ENCODE measurements at places on chromosomes 2 and 18.

DNA sequence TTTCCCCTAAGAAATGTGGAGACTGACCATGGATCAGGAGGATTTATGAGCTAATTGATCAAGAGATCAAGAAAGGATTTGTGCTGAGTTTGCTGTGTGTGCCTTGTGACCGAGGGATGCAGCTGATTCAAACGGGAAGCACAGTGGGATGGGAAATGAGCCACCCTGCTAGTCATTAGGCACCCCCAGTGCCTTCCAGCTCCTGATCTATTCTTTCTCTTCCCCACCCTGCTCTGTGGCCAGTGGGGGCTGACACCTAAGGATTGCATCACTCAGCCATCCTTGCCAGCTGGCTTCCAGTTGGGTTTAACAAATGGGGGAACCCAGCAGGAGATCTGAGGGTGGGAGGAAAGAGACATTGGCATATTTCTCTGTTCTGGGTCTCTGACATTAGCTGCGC is 132.2 kb upstream of the CXCR4 start:
- DNase-seq = no peak
- no peak overlapping the region for H3K27ac ChIP-seq
- H3K27me3 ChIP-seq = no peaks in the 10 kb centered on the region
- H3K36me3 ChIP-seq = no peaks in the 10 kb centered on the region

GRCh38 chr2:238727585-238728329 is 120.1 kb upstream of the TWIST2 start:
- no peaks in the 10 kb centered on the region for H3K27me3 ChIP-seq
- no peak overlapping the region for H3K4me3 ChIP-seq
- no peak for DNase-seq
- no peaks in the 10 kb centered on the region for H3K36me3 ChIP-seq

- no peak overlapping the region for H3K4me3 ChIP-seq
- no peaks in the 10 kb centered on the region for H3K36me3 ChIP-seq
- no peaks in the 10 kb centered on the region for H3K4me1 ChIP-seq
- no peak overlapping the region for H3K27ac ChIP-seq
- H3K27me3 ChIP-seq = no peaks in the 10 kb centered on the region
Measured at GRCh38 chr2:223247136-223247535, 195.1 kb downstream of the KCNE4 start.

- H3K4me3 ChIP-seq = no peak overlapping the region
- peaks cover 18% of the 10 kb centered on the region for H3K4me1 ChIP-seq
- H3K27me3 ChIP-seq = no peaks in the 10 kb centered on the region
- DNase-seq = no peak
- H3K27ac ChIP-seq = no peak overlapping the region
Measured at GRCh38 chr18:46283268-46283667, 179.1 kb downstream of the HAUS1 start.

GRCh38 chr2:105510761-105511528 is 112.1 kb upstream of the FHL2 start:
- no peak for DNase-seq
- peaks cover 4% of the 10 kb centered on the region for H3K4me1 ChIP-seq
- no peak overlapping the region for H3K4me3 ChIP-seq
- no peak overlapping the region for H3K27ac ChIP-seq
- no peaks in the 10 kb centered on the region for H3K27me3 ChIP-seq
- H3K36me3 ChIP-seq = no peaks in the 10 kb centered on the region

DNA sequence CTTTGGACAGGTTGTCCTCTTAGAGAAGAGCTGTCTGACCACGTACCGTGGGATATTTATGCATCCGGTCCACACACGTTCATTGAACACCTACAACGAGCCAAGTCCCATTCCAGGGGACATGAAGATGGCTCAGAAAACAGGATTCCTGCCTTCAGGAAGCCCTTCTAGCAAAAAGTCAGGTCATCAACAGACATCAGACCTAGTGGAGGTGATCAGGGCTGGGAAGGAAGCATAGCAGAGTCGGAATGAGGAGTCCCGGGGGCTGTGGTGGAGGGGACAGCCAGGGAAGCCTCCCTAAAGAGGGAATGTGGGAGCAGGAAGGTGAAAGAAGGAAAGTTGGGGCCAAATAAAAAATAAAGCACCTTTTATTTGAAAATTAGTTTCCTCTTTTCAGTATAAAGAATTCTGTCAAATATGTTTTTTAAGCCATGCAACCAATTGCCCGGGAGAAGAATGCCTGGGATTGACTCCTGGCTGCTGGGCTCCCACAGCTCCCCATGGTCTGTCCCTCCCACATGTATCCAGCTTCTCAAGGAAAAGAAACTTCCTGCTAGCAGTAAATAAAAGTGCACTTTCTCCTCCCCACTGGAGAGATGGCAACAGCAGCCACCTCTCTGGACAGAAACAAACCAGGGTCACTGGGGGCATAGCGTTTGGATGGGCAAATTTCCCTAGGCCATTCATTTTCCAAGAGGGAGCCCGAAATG is 144.8 kb downstream of the SMAD7 start:
- H3K4me1 ChIP-seq = no peaks in the 10 kb centered on the region
- H3K4me3 ChIP-seq = no peak overlapping the region
- no peak overlapping the region for H3K27ac ChIP-seq
- H3K27me3 ChIP-seq = no peaks in the 10 kb centered on the region
- no peaks in the 10 kb centered on the region for H3K36me3 ChIP-seq

- no peaks in the 10 kb centered on the region for H3K36me3 ChIP-seq
- no peak overlapping the region for H3K4me3 ChIP-seq
- no peak overlapping the region for H3K27ac ChIP-seq
- no peaks in the 10 kb centered on the region for H3K4me1 ChIP-seq
- no peaks in the 10 kb centered on the region for H3K27me3 ChIP-seq
- DNase-seq = no peak
Measured at GRCh38 chr2:226256709-226257376, 542.8 kb downstream of the IRS1 start.

DNA sequence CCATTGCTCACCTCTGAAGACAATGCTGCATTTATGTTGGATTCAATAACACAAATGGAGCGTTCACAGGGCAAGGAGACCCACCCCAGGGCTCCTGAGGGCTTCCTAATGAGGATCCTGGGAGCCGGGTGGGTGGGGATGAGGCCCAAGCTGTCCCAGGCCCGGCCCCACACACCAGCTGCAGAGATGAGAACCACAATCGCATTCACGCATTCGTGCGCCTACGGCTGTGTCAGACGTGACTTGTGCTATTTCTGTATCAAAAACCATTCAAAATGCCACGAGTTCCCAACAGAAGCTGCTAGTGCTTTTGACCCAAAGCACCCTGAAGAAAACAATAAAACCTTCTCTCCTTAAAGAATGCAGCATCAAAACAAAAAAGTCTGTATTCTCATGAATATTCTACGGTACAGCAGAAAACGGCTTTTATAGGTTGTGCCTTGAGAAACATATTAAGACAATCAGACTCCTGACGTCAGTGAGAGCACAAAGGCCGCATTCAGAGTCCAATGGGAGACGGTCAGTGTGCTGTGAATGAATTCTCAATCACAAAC is 205.4 kb downstream of the HDAC4 start:
- H3K4me1 ChIP-seq = peaks cover 5% of the 10 kb centered on the region
- no peaks in the 10 kb centered on the region for H3K36me3 ChIP-seq
- H3K27me3 ChIP-seq = no peaks in the 10 kb centered on the region
- H3K4me3 ChIP-seq = no peak overlapping the region
- H3K27ac ChIP-seq = no peak overlapping the region

DNA sequence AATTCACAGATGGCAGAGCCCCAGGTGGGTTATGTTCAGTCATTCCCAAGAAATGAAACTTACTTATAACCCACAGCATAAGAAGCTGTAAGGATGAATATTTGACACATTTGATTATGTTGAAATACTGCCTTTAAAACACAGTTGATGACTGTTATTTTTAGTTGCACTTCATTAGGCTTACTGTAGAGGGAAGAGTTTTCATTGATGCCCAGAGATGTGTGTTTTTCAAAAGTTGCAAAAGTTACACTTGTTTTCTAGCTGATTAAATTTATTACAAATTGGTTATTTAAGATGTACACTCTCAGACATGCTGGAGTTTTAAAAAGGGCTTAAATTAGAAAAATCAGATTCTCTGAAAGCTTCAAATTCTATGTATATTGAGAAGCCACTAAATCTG is 506.1 kb downstream of the PARD3B start:
- H3K4me1 ChIP-seq = peaks cover 19% of the 10 kb centered on the region
- no peak overlapping the region for H3K27ac ChIP-seq
- no peak overlapping the region for H3K4me3 ChIP-seq
- no peak for DNase-seq
- no peaks in the 10 kb centered on the region for H3K36me3 ChIP-seq

GRCh38 chr2:143764261-143764660 is 635.0 kb downstream of the ARHGAP15 start:
- peaks cover 8% of the 10 kb centered on the region for H3K4me1 ChIP-seq
- H3K27ac ChIP-seq = no peak overlapping the region
- no peaks in the 10 kb centered on the region for H3K36me3 ChIP-seq
- no peaks in the 10 kb centered on the region for H3K27me3 ChIP-seq
- DNase-seq = no peak

- H3K27ac ChIP-seq = no peak overlapping the region
- no peaks in the 10 kb centered on the region for H3K36me3 ChIP-seq
- H3K27me3 ChIP-seq = no peaks in the 10 kb centered on the region
- H3K4me3 ChIP-seq = no peak overlapping the region
Measured at GRCh38 chr18:73793386-73793785, 354.2 kb downstream of the FBXO15 start.

DNA sequence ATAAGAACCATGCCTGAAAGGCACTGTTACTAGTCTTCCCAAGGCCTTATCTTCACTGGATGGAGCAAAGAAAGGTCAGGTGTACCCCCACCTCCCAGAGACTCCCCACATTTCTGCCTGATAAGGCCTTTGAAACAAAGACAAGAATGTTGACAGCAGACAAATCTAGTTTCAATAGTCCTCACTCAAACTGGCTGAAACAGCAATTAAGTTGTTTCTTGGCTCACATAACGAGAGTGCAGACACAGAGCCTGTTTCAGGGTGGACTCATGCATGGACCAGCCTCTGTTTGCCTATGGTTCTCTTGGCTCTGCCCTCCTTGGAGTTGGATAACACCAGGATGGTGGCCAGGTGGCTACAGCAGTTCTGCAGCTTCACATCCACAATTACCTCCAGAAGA is 7.5 kb upstream of the CFAP221 start:
- no peak overlapping the region for H3K4me3 ChIP-seq
- DNase-seq = no peak
- no peaks in the 10 kb centered on the region for H3K27me3 ChIP-seq
- no peaks in the 10 kb centered on the region for H3K36me3 ChIP-seq

DNA sequence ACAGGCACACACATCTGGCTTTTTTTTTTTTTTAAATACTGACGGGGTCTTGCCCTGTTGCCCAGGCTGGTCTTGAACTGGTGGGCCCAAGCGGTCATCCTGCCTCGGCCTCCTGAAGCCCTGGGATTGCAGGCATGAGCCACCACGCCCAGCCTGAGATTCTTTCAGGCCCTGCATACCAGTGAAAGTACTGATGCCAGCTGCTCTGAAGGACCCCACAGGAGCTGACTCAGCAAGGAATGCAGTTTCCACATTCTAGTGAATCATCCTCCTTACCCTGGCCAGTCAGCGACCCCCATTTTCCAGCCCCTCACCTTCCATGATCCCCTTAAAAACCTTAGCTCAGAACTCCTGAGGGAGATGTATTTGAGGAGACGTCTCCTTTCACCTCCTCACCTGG is 5.8 kb upstream of the DTYMK start:
- H3K36me3 ChIP-seq = no peaks in the 10 kb centered on the region
- H3K4me3 ChIP-seq = no peak overlapping the region

- H3K27ac ChIP-seq = no peak overlapping the region
- no peak overlapping the region for H3K4me3 ChIP-seq
- no peaks in the 10 kb centered on the region for H3K36me3 ChIP-seq
- no peaks in the 10 kb centered on the region for H3K27me3 ChIP-seq
- no peak for DNase-seq
Measured at GRCh38 chr2:96877631-96878092, 7.8 kb upstream of the SEMA4C start.
